ENCODE measurements at places on chromosomes 3 and 15. TPM values are rescaled to one million over a fixed set of nuclear protein-coding genes. Genes with fewer than 3 reads are reported as not detected.

ATG3 gene
- 33.4 TPM for total RNA-seq

SLC9C1 gene
- under 0.01 TPM for total RNA-seq

TMEM108 gene
- 27.1 TPM for total RNA-seq

GRCh38 chr3:26350853-26351252 lies 271.7 kb upstream of the LRRC3B start:
- no peak for DNase-seq

CCDC39 gene
- total RNA-seq = 0.62 TPM

FAM174B gene
- 13.6 TPM for total RNA-seq

GRCh38 chr3:157136647-157137387 lies 23.1 kb downstream of the CCNL1 start:
- no peak for DNase-seq

DNA sequence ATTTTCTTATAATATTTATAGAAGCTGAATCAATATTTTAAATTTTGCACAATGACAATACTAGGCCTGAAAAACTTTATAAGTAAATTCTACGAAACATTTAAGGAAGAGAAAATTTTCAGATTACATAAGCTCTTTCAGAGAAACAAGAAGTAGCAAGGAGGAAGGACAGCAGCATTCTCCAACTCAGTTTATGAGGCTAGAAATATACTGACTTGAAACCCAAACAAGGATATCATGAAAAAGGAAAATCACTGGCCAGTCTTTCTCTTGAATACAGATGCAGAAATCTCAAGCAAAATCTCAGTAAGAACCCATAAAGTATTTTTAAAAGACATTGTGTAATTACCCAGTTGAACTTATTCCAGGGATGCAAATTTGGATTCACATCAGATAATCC lies 121.3 kb downstream of the STAC start:
- DNase-seq = no peak

- DNase-seq = no peak
These were observed 781.5 kb downstream of the TBL1XR1 start for GRCh38 chr3:176415661-176416295.
